ENCODE measurements at places on chromosomes 7 and 10.
A peak's percentile ranks its signal among the peaks of the same experiment; 100 is the strongest.

GRCh38 chr10:45596526-45596925 lies 76.0 kb downstream of the ZFAND4 start:
- no peak for DNase-seq

DNA sequence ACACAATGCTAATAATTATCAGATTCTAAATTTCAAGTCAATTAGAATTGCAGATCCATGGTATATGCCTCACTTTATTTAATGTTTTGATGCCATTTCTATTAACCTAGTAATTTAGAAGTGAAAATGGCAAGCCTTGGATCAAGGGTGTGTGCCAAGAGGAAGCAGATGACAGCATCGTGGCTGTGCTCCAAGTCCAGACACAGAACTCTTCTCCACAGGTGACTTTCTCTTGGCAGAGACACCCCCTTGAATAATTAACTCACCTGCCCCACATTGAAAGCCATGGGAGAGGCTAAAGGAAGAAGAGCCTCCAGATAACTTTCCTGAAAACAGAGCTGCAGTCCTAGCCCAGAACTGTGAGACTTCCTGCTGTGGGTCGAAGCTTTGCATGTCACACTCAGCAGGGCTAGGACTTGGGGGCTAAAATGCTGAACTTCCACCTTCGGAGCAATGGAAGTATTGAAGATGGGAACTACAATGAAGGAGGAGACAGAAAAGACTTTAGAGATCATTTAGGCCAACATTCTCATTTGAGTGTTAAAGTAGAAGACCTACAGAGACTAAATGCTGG lies 996 bp upstream of the C10orf90 start:
- DNase-seq, result no peak

- no peak for DNase-seq
Observed at GRCh38 chr7:131602994-131603372, 46.6 kb upstream of the PODXL start.

- DNase-seq, result no peak
Observed at GRCh38 chr10:122267849-122268737, 3.0 kb upstream of the BTBD16 start.

DNA sequence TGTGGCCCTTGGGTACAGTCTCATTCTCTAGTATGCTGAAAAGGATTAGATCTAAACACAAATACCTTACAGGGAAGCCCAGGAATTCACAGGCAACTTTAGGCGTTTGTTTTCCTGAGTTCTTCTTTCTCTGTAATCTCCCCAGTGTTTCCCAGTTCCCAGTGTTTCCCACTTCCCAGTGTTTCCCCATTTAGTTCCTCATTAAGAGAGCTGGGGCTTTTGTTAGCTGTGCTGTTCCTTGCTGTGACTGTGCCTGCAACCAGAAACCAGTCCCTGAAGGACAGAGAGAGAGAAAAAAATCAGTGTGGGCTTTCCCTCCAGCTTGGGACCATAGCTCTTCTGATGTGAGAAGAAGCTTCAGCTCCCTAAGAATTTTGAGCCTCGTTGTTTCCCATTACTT lies 802.9 kb upstream of the COBL start:
- no peak for DNase-seq

DNA sequence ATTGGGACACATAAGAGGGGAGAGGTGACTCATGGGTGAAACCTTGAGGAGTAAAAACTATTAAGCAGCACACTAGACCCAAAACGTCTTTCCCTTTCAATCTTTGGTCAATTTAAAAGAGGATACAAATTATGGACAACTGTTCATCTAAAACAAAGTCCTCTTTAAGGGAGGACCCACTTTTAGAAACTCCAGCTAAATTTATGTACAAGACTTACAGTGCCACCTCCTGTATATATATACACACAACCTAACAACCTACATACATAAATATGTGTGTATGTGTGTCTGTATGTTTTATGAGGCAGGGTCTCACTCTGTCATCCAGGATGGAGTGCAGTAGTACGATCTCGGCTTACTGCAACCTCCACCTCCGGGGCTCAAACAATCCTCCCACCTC lies 18.1 kb upstream of the ZC3HAV1 start:
- DNase-seq, result no peak

DNA sequence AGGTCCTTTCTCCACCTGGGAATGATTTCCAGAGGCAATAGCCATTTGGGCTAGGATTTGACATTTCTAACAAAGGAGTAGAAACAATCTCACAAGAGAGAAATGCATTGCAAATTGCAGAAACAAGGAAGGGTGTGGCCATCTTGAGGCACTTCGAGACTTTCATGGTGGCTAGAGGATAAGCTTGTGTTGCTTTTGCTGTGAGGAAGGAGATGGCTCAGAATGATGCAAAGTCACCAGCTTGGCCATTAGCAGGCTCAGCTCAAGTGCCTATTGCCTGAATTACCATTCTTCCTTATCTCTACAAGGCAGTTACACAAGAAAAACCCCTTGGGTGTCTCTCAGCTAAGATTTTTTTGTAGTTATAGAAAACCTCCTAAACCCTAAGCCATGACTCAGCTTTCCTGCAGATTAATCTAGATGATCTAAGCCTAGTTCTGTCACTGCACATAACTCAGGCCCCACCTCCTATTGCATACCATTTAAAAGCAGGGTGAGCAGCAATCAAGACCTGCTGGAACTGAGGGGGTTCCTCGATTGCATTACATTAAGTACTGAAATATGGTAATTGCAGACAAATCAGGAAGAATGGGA lies 683.1 kb downstream of the NRG3 start:
- DNase-seq, result no peak

GRCh38 chr10:121764233-121764942 lies 163.4 kb downstream of the ATE1 start:
- DNase-seq, result no peak

DNA sequence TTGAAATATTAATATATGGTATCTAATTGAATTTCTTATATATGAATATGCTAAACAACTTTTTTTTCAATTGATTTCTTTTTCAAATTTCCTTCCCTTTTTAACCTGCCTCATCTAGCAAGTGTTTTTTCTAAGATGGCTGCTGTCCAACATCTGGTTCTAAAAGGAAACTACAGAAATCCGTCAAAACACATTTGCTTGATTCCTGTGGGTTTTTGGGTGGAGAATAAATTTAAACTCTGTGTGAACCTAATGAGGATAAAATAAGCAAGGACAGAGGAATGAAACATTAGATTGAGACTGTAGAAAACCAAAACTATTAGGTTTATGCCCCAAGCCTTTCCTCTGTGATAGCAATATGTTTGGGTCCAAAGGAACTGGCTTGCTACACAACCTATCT lies 75.5 kb upstream of the STARD3NL start:
- no peak for DNase-seq

GRCh38 chr10:46106410-46107255 lies 60.6 kb upstream of the MSMB start:
- DNase-seq, result peak; percentile 50

DNA sequence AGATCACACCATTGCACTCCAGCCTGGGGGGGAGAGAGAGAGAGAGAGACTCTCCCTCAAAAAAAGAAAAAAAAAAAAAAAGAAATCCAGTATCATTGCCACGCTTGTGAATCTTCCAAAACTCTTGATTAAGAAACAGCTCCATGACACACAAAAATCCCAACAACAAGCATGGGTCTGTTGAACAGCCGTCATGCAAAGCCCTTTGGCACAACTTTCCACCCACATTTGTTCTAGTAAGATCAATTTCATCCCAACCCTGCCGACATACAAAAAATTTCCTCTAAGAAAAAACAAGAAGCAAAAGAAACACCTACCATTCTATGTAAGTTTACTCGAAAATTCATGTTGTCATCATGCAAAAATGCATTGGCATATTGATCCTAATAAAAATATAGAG lies 62.8 kb downstream of the ARMH3 start:
- no peak for DNase-seq

GRCh38 chr10:102264371-102264770 lies 19.0 kb downstream of the GBF1 start:
- no peak for DNase-seq

- peak; percentile 71 for DNase-seq
Observed at GRCh38 chr7:92833024-92833765, 3.2 kb downstream of the CDK6 start.

GRCh38 chr7:119900996-119901672 lies 371.8 kb upstream of the KCND2 start:
- DNase-seq, result no peak

- DNase-seq, result no peak
Observed at GRCh38 chr7:142563470-142563869, 185.8 kb upstream of the PRSS1 start.

- DNase-seq, result no peak
Observed at GRCh38 chr7:131097662-131098376, 229.9 kb upstream of the MKLN1 start.

GRCh38 chr10:129471447-129472175 lies 4.6 kb downstream of the MGMT start:
- no peak for DNase-seq

DNA sequence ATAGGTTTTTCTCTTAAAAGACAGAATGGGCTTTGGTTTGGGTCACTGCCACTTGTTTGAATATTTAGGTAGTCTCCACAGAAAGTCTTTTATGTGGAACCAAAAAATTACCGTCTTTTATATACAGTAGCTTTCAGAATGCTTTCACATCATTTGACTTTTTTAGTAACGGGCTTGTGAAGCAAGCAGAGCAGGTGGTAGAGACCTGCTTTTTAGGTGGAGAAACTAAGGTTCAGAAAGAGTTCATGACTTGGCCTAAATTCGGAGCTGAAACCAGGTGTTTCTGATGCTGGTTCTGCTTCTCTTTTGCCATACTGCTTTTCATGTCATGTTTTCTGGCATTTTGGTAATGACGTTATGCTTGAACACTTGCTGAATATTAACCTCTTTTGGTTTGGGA lies 36.3 kb downstream of the GARS1 start:
- no peak for DNase-seq

DNA sequence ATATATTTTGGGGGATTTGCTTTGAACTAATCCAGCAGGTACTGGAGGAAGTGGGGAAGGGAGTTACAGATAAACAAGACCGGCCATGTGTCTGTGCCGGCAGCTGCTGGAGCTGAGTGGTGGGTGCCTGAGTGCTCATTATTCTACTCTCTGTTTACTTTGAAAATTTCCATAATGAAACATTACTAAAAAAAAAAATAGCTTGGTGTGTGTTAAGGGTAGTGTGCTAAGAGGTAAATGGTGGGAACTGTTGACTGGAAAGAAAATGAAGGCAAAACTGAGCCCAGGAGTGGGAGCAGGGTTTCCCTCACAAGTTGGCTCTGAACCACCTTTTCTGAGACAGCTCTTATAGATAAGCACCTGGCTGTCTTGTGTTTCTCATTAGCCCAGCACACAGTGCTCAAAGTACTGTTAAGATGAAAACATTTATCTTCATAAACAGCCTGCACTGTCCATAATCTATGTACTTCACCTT lies 50.6 kb downstream of the PARD3 start:
- no peak for DNase-seq

GRCh38 chr10:78830062-78830975 lies 238.4 kb upstream of the ZMIZ1 start:
- no peak for DNase-seq

All from T-helper 2 cell (primary cell).